ENCODE measurements at places on chromosomes 16 and 17.

- DNase-seq: no peak
Measured at GRCh38 chr16:4617880-4618279, 3.2 kb upstream of the UBALD1 start.

DNA sequence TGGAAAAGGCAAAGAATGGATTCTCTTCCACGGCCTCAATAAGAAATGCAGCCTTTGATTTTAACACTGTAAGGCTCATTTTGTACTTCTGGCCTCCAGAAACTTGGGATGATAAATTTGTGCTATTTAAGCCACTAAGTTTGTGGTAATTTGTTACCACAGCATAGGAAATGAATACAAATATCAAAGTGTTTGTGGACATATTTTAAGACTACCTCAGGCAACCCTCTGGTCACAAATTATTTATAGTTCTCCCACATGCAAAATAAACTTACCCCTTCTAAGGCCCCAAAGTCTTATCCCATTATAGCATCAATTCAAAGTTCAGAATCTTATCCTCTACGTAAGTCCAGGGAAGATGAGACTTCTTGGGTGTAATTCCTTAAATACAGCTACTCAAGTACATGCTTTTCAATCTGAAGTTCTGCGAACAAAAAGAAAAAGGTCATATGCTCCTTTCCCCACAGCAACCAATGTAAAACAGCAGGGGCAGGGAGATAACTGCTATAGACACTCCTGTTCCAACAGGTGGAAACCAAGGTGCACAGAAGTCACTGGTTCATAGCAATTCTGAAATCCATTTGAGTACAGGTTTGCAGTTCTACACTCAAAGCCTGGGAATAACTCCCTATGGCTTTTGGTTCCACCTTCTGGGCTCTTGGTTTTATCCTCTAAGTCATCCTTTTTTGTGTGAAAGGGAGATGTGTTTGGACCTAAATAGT is 5.4 kb upstream of the EFCAB13 start:
- DNase-seq: no peak

GRCh38 chr17:20084621-20085282 is 75.6 kb downstream of the SPECC1 start:
- DNase-seq: no peak

DNA sequence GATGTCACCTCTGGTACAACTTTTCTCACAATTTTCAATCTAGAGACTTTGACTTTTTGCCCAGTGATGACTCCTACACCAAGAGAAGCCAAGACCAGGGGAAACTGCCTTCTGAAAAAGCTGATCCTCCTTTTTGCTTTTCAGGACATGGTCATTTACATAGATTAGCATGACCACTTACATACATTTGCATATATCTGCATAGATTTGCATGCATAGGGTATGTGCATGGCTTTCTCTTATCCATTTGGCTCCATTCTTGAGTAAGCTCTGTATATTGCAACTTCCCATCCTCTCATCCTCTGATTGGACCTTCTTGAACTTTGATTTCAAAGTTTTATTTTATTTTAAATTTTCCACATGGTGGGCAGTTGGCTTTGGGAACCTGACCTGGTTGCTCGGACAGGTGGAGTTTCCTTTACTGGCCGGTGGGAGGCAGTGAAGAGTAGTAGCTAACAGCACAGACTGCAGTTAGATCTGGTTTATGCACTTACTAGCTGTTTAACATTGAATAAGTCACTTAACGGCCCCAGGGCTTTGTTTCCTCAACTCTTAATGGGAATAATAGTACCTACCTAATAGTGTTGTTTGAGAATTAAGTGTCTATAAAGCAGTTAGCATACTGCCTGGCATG is 92.9 kb downstream of the GPR139 start:
- no peak for DNase-seq

- DNase-seq: no peak
Measured at GRCh38 chr16:47731252-47731651, 270.1 kb downstream of the PHKB start.

DNA sequence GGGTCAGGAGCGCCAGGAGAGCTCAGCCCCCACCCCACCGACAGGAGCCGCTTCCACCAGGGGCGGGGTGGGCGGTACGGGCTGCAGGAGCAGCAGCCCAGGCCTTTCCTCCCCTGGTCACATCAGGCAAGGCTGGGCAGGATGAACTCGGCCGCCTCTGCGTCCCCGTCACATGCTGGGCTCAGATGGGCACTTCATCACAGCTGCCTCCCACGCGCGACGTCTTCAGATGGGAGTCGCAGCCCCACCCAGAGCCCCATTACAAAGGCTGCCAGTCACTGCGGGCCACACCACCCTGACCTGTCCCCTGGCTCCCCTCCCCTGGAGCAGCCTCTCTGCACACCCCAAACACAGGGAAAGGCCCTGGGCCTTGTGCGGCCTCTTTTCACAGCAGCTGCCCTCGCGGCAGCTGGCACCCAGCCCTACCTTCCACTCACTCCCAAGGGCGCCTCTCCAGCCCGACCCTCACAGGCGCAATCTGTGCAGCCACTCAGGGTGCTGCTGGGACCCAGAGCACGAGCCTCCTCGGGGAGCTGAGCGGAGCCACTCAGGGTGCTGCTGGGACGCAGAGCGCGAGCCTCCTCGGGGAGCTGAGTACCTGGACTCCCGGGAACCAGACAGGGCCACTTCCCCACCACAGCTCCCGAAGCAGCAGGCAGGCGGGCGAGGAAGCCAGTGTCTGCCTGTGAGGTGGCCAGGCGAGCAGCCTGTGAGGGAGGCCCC is 4.7 kb downstream of the ZNF598 start:
- no peak for DNase-seq

DNA sequence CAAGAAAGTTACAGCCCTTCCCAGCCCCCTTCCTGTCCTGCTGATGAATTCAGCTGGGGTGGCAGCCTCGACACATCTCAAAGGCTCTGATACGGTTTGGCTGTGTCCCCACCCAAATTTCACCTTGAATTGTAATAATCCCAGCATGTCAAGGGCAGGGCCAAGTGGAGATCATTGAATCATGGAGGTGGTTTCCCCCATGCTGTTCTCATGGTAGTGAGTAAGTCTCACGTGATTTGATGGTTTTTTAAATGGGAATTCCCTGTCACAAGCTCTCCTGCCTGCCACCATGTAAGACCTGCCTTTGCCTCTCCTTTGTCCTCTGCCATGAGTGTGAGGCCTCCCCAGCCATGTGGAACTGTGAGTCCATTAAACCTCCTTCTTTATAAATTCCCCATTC is 163.2 kb upstream of the FOXF1 start:
- DNase-seq: no peak

GRCh38 chr16:70746040-70746707 is 54.8 kb downstream of the VAC14 start:
- DNase-seq: no peak

DNA sequence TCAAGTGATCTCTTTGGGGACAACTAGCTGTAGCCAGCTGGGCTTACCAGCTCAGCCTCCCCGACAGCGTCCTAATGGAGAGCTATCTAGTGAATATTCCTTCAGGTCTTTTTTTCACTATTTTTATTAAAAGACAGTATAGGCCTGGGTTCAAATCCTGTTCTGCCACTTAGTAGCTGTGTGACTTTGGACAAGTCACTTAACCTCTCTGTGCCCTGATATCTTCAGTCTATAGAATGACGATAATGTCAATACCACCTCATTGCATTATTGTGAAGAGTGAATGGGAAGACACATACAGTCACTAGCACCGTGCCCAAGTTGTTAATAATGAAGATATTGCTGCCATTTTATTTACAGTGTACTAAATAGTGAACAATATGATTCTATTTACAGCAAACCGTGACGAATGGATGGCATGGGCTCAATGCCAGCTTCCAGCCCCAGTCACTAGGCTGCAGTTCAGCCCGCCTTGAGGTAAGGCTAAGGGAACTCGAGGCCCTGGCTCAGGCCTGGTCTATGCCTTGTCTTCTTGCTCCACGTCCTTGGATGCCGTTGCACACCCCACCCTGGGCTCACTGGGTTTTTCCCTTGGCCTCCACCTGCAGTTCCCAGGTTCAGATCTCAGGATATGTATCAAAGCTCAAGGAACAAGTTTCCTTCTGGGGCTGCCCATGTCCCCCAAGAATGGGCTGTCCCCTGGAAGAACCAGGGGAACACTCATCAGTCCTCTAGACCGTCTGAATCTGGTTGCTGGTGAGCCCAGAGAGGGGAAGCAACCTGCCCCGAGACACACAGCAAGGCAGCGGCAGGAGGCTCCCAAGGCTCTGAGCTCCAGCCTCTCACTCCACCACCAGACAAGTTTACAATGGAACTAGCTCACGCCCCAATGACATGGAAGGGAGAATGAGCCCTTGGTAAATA is 95.4 kb upstream of the TNRC6C start:
- DNase-seq: no peak

DNA sequence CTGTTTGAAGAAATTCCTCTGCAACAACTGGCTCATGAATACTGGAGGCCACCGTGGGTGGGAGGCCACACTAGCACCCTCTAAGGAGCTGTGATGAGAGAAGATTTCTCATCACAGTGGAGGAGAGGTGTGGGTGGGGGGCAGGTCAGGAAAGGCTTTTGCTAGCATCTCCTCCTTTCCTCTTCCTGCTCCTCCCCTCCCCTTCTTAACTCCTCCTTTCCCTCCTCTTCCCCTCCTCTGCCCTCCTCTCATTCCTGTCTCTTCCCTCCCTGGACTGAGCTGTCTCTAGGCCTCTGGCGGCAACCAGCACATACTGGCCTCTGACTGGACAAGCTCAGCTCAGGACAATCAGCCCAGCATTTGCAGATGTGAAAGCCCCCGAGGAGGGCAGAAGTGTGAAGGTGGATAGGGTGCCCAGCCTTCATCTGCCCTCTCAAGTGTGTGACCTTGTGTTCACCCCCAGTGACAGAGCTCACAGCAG is 19.0 kb upstream of the LHX1 start:
- DNase-seq: no peak

DNA sequence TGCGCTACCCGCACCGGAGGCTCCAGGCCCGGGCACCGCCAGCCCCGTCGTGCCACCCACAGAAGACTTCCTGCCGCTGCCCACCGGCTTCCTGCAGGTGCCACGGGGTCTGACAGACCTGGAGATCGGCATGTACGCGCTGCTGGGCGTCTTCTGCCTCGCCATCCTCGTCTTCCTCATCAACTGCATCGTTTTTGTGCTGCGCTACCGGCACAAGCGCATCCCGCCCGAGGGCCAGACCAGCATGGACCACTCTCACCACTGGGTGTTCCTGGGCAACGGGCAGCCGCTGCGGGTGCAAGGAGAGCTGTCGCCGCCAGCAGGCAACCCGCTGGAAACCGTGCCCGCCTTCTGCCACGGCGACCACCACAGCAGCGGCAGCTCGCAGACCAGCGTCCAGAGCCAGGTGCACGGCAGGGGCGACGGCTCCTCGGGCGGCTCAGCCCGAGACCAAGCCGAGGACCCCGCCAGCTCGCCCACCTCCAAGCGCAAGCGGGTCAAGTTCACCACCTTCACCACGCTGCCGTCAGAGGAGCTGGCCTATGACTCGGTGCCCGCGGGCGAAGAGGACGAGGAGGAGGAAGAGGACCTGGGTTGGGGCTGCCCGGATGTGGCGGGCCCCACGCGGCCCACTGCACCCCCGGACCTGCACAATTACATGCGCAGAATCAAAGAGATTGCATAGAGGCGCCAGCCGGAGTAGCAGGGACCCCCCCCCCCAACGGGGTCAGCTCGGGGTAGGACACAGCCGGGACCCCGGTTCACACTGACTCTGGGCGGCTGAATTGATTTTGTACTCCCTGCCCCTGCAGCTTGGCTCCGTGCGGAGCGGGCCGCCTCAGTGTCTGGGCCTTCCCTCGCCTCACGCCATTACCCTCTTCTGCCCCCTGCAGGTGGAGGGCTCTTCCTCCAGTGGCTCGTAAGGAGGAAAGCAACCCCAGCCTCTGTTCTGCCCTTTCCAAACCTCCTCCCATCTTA is 58.5 kb downstream of the TMEM132E start:
- peak; percentile 70 for DNase-seq

GRCh38 chr16:71198408-71198807 is 32.1 kb downstream of the HYDIN start:
- DNase-seq: no peak

DNA sequence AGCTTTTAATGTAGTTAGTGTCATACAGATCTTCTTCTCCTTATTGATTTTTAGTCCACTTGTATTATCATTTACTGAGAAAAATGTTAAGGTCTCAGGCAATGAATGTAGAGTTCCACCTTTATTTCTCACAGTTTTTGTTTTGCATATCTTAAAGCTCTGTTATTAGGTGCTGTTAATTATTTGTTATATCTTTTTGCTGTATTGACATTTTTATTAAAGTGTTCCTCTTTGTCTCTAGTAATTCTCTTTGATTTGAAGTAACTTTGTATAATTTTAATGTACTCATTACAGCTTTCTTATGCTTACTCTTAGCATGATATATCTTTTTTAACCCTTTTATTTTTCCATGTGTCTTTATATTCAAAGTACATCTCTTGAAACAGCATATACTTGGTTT is 22.4 kb upstream of the USP43 start:
- DNase-seq: no peak

GRCh38 chr17:16364625-16365024 is 11.4 kb upstream of the CENPV start:
- no peak for DNase-seq

DNA sequence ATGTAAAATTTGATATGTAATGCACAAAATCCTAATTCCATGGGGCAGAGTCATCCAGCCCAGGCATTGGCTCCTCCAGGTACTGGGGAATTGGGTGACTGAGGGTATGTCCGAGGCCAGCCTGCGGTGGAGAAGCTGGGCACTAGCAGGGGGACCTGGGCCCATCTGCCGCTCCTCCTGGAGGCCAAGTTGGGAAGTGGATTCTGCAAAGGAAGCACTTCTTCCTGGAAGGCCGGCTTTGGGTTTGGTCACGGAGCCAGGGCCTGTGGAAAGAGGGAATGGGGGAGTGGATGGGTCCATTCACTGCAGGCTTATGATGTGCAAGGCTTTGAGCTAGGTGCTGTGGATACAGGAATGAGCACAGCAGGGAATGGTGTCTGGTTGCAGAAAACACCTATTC is 85.8 kb downstream of the GNAO1 start:
- DNase-seq: no peak

DNA sequence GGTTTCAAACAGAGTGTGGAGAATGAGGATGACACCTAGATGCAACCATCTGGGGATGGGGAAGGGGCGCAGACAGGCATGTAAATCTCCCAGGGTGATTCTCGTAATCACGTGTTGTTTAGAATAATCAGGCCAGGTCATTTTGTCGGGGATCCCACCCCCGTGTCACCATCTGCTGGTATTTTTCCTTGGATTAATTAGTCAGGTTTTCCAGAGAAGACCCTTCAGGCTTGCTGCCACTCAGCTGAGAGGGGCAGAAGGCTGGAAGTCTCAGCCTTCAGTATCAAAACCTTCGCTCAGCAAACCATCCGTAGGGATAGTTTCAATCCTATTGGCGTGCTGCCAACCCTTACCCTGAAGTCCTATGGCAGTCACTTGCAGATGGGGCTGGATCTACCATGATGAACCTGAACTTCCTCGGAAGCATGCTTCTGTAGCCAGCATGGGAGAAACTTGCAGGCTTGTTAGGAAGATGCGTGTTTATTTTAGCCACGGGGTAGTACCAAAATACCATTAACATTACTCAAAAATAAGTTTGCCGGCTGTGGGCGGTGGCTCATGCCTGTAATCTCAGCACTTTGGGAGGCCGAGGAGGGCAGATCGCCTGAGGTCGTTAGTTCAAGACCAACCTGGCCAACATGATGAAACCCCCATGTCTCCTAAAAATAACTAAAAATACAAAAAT is 7.5 kb upstream of the ADCY9 start:
- no peak for DNase-seq

- no peak for DNase-seq
Measured at GRCh38 chr16:57409065-57409464, 4.5 kb downstream of the CCL17 start.
